ENCODE measurements at places on chromosomes 3 and 15.

DNA sequence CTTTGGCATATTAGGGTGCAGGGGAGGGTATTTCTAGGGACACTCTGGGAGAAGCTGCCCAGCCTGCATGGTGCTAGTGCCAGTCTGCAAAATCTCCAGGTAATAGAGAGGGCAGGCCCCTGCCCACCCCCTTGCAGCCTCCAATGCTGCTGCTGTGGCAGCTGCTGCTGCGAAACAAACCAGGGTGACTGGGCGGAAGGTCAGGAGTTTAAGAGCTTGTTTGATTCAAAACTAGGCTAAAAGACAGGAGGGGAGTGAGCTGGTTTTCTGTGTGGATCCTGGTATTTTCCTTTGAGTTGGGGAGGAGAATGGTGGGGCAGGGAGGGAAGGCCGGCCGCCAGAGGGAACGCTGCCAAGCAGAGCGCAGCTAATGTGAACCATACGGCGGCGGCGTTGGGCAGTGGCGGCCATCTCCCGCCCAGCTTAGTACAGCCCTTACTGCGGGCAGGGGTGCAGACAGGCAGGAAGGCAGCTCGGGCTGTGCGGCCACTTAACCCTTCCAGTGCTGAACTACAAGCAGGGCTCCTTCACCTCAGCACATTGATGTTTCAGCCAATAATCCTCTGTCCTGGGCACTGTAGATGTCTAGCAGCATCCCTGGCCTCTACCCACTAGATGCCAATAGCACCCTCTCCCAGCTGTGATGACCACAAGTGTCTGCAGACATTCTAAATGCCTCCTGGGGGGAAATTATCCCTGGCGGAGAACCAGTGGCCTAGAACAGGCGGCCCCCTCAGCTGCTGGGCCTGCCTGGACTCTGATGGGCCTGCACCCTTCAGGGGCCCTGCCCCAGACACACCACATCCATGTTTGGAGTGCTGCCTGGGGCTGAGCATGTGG lies 125.7 kb downstream of the EEFSEC start:
- DNase-seq: no peak

DNA sequence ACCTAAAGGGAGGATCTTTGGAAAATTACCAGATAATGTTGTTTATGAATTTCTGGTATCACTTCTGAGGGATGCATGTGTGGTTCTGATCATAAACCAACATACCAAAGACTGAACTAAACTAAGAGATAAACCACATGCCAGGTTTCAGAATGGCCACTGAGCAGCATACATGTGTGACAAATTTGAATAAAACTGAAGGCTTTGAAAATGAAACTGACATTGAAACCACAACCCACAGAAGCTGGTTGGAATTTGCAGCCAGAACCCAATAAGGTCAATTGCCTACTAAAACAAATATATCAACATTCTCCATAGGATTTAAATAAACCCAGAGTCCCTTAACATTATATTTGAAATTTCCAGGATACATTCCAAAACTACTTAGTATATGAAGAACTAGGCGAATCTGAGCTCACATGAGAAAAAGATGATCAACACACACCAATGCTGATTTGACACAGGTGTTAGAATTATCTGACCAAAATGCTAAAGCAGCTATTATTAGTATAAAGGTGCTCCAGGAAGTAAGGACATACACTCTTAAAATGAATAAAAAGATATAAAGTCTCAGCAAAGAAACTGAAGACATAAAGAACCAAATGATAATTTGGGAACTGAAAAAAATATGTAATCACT lies 125.0 kb downstream of the ZNF280D start:
- DNase-seq: no peak

- no peak for DNase-seq
These were observed 243.5 kb upstream of the TRIM42 start for GRCh38 chr3:140434261-140434905.

DNA sequence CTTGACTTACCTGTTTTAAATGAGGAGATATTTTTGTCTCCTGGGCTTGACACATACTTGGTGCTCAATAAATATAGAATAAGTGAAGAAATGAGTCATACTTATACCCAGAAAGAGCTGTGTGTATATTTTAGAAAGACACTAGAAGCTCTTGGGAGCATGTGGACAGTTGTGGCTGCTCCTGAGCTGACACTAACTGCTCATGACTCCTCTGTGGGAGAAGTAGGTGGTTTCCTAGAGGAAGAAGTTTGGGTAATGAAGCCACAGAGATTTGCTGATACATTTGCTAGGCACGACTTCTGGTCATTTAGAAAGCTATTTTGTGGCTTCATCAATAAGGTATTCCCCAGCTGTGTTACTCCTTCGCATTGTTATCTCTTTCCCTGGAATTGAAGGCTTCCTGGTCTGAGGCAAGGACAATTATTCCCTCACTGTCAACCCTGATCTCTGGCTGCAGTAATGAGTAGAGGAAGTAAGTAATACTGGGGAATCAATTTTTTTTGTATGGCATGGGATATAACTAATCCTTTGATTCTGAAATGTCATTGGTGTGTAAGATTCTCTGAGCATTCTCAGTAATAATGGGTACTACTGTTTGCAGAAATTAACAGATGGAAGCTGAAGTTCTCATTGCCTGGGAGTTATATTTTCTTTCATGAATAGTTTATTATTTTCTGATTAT lies 79.6 kb upstream of the DCBLD2 start:
- DNase-seq: peak; percentile 13

GRCh38 chr3:98961161-98962155 lies 60.0 kb upstream of the DCBLD2 start:
- no peak for DNase-seq

DNA sequence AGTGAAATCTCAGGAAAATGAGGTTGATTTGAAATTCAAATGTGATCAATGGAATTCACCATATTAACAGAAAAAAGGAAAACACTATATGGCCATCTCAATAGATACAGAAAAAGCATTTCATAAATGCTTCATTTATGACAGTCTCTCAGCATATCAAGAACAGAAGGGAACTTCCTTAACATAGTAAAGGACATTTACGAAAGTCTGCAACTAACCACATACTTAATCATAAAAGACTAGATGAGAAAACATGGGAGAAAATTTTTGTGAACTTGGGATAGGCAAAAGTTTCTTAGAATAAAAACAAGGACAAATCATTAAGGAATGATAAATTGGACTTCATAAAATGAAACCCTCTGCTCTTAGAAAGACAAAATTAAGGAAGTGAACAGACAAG lies 24.7 kb upstream of the TIPARP start:
- no peak for DNase-seq

DNA sequence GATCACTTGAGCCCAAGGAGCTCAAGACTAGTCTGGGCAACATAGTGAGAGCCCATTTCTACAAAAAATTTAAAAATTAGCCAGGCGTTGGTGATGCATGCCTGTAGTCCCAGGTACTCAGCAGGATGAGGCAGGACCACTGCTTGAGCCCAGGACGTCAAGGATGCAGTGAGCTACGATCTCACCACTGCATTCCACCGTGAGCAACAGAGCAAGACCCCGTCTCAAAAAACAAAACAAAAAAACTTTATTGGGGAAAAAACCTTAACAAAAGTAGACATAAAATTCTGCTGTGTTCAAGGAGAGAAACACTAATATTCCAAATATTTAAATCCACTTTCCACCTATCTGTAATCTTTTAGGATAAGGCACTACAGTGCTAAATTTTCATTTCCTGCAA lies 20.8 kb downstream of the SETD2 start:
- DNase-seq: no peak

DNA sequence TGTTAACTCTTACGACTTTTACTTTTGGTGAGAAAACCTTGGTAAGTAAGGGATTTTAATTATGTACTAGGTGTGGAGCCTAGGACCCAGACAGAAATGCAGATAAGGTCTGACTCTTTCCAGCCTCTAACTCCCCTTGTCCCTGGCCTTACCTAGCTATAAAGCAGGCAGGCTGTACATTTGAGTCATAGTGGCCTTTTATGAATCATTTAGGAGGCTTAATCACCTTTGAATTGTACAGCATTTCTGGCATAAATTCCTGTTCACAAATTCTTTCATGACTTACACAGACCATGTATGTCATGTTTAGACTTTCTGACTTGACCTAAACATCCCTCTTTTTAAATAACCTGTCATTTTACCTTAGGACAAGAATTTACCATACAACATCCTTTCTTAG lies 47.4 kb downstream of the CHCHD4 start:
- no peak for DNase-seq

DNA sequence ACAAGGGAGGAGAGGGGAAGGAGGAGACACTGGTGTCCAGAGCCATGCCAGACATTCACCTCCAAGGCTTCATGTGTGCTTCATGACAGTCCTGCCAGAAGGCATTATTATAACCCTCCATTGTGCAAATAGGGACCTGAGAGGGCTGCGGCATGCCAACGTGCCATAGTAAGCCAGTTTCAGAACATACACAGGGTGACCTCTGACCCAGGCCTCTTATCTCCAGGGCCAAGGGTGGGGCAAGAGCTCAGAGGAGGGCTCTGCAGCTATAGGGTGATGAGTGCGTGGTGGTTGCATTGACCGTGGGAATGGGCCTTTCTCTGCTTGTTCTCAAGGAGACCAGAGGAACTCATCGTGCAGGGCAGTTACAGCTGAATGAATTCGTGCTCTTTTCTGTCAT lies 9.7 kb upstream of the ACSBG1 start:
- DNase-seq: no peak

DNA sequence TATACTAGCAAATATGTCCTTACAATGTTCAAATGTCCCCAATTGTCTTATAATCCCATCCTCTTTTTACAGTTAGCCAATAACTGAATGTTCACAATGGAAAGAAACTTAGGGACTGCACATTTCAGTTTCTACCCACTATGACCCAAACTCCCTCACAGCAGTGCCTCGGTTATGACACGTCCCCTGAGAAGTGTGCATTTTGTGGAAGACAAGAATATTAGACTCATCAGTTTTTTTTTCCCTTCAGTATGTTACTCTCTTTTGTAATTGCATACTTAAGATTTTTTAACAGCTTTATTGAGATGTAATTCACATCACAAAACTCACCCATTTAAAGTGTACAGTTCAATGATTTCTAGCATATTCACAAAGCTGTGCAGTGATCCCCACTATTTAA lies 64.8 kb downstream of the IGF2BP2 start:
- no peak for DNase-seq

GRCh38 chr15:36771826-36772225 lies 192.4 kb downstream of the CDIN1 start:
- no peak for DNase-seq

DNA sequence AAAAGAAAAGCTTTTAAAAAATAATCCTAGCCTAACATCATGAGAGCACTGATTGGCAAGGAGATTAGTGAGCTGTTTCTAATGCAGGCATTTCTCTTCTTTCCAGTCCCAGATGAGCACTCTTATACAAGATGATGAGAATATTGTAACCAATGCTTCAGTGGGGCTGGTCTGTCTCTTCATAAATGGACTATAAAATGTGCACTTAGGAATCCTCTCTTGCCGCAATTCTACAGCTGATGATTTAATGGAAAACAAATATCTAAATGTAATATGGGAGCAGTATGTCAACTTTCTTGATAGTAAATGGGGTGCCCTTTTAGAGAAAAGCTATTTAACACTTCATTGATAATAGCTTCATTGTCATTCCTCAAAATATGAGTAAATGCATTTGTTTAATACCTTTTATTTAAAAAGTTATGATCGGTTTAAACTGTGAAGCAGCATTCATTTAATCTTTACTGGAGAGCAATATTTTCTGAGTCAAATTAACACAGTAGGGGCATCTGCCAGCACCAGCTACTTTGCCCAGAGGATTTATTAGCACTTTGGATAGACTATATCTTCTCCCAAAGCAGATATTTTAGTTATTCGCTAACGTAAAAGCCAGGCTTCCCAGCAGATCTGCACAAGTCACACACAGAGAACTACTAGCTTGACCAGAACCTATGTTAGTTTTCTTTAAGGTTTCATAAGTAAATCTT lies 985.9 kb downstream of the DIPK2A start:
- no peak for DNase-seq

GRCh38 chr3:30035935-30036567 lies 570.4 kb upstream of the TGFBR2 start:
- DNase-seq: no peak

- DNase-seq: no peak
These were observed 78.5 kb upstream of the FBN1 start for GRCh38 chr15:48723969-48724368.

GRCh38 chr3:42300778-42301177 lies 34.8 kb upstream of the CCK start:
- DNase-seq: no peak

DNA sequence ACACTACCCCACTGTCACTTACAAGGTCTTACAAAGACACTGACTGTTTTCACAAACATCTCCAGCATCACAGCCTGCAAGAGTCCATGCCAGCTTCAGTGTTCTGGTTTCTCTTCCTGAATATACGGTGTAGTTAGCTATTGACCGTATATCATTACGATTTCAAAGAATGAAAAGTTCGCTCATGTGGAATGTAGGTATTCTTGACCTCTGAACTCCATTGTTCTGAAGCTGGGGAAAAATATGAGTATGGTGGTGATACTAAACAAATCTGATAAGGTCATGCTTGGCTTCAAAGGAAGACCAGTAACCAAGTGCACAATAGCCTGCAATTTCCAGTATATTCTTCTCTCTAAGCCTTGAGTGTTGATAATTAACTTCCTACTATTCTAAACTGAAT lies 315.7 kb upstream of the WNT5A start:
- DNase-seq: no peak

DNA sequence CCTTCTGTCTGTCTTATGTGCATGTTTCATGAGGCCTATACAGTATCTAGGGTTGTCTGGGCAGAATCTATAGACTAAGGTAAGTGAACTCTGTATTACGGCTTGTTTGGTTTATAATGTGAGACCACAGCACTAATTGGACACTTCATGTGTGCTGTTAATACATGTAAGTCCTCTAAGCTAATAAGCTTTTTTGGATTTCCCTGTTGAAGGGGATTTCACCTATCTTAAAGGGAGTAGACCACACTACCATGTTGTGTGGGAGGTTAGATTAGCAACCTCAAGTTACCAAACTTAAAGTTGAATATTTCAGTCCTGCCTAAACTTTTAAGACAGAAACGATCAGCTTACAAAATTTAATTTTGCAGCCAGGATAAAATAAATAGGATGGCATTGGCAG lies 189.8 kb upstream of the GOLIM4 start:
- DNase-seq: no peak

DNA sequence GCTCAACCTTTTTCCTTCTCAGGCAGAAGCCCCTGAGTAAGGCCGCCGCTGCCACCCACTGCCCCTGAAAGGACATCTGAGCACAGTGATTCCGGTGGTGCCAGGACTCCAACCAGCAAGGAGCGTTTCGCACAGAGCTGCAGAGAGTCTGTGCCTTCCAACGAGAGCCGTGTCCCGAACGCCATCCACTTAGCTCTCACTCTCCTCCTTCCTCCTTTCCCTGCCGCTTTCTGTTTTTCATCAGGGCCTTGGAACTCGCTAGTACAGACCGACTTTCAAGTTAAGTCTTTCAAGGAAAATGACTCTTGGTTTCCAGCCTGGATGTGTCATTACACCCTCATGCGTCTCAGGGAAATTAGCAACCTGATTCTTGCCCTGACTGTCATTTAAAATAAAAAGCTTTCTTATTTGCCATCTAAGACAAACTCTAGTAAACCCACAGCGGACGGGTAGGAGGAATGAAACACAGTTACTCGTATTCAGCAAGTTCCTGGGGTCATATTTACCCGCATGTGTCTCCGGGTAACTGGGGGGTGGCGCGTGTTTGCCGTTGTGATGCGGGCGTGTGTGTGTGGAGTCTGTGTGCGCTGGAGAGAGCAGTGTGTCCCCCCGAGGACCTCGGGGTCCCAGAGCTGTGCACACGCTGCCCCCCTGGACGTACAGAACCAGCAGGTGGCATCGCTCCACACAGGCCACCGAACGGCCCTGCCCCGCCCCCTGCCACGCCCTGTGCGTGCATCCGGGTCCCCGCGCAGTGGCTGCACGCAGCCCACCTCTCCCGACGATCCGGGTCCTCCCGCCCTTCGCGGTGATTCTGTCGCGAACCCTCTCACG lies 30.4 kb upstream of the ALDH1A3 start:
- DNase-seq: peak; percentile 29
